ENCODE measurements at places on chromosomes 3 and 15. TPM values are rescaled to one million over a fixed set of nuclear protein-coding genes. Genes with fewer than 3 reads are reported as not detected.

P4HTM gene
- total RNA-seq: 31.4 TPM

KCNH8 gene
- 3.5 TPM for total RNA-seq

IFT122 gene
- total RNA-seq: 49.3 TPM

RAD51 gene
- 29.2 TPM for total RNA-seq

GLDN gene
- 1.7 TPM for total RNA-seq

ZIC1 gene
- 54.3 TPM for total RNA-seq

KLHL40 gene
- total RNA-seq: not detected

NR2F2 gene
- total RNA-seq: 150 TPM

AHSG gene
- not detected for total RNA-seq

KNG1 gene
- not detected for total RNA-seq

NOX5 gene
- not detected for total RNA-seq

GRCh38 chr3:62670351-62670750, 204.9 kb downstream of the CADPS start:
- H3K36me3 ChIP-seq: no peaks in the 10 kb centered on the region
- no peak for DNase-seq
- peaks cover 7% of the 10 kb centered on the region for H3K4me1 ChIP-seq
- no peak overlapping the region for H3K27ac ChIP-seq
- peaks cover 31% of the 10 kb centered on the region for H3K27me3 ChIP-seq
- H3K4me3 ChIP-seq: no peak overlapping the region

GRCh38 chr3:140117096-140117526, 182.1 kb downstream of the CLSTN2 start:
- peaks cover 57% of the 10 kb centered on the region for H3K4me1 ChIP-seq
- DNase-seq: peak; percentile 3
- H3K4me3 ChIP-seq: peak overlapping the region; percentile 11
- H3K27ac ChIP-seq: peak overlapping the region; percentile 51
- no peaks in the 10 kb centered on the region for H3K36me3 ChIP-seq

DNA sequence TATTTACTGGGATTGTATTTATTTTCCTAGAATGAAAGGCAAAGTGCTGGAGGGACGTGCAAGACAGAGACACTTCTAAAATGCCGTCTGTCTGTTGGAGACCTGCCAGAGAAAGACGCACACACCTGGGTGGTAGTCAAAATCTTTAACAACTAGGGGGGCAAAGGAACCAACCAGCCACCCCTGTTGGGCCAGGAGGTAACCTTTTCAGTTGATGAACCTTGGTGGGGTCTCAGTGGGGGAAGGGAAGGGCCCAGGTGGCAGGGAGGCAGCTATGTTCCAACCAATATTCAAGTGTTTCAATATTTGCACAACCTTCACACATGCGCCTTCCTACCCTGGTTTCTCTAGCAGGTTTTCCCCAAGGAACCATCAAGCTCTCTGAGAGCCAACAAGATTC, 99.0 kb downstream of the MEGF11 start:
- DNase-seq: no peak
- no peak overlapping the region for H3K27ac ChIP-seq
- H3K4me1 ChIP-seq: peaks cover 9% of the 10 kb centered on the region
- H3K36me3 ChIP-seq: no peaks in the 10 kb centered on the region
- peaks cover 12% of the 10 kb centered on the region for H3K27me3 ChIP-seq
- no peak overlapping the region for H3K4me3 ChIP-seq

- H3K36me3 ChIP-seq: no peaks in the 10 kb centered on the region
- no peak for DNase-seq
- no peaks in the 10 kb centered on the region for H3K4me1 ChIP-seq
- H3K4me3 ChIP-seq: no peak overlapping the region
- no peak overlapping the region for H3K27ac ChIP-seq
- peaks cover 2% of the 10 kb centered on the region for H3K27me3 ChIP-seq
Measured at GRCh38 chr15:55116636-55117035, 80.1 kb downstream of the RSL24D1 start.

DNA sequence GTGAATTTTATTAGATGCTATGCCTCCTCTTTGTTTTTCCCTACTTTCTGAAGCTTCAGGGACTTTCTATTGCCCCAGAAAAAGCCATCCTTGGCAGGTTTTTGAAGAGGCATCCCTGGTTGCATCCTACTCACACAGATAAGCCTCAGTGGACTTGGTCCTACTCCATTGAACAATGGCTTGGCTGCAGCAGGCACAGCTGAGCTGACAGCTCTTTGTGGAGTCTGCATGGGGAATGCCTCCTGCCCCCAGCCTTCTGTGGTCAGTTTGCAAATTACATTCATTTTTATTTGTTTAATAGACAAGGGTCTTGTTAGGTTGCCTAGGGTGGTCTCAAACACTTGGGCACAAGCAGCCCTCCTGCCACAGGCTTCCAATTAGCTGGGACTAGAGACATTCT, 69.7 kb downstream of the NPAP1 start:
- peaks cover 5% of the 10 kb centered on the region for H3K36me3 ChIP-seq
- no peak for DNase-seq

- no peak overlapping the region for H3K4me3 ChIP-seq
- H3K36me3 ChIP-seq: no peaks in the 10 kb centered on the region
- peaks cover 40% of the 10 kb centered on the region for H3K27me3 ChIP-seq
- no peak for DNase-seq
Measured at GRCh38 chr3:170421111-170421641, 2.5 kb downstream of the CLDN11 start.

DNA sequence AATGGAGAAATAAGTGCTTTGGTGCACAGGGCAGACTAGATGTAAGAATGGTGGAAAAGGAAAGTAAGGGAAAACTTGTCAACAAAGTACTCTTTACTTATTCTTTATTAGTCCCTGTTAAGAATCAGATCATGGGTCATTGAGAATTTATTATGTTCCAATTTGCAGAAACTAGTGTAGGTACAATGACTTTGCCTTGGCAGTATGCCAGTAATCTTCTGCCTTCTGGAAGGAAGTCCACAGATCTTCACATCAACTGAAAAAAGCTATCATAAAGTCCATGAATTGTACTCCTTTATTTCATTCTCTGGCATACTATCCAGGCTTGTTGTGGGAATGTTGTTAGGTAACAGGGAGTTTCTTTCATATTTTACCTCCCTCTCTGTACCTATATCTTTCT, 88.2 kb upstream of the FLNB start:
- H3K4me1 ChIP-seq: no peaks in the 10 kb centered on the region
- H3K27me3 ChIP-seq: no peaks in the 10 kb centered on the region
- no peak overlapping the region for H3K4me3 ChIP-seq
- peaks cover 5% of the 10 kb centered on the region for H3K36me3 ChIP-seq

DNA sequence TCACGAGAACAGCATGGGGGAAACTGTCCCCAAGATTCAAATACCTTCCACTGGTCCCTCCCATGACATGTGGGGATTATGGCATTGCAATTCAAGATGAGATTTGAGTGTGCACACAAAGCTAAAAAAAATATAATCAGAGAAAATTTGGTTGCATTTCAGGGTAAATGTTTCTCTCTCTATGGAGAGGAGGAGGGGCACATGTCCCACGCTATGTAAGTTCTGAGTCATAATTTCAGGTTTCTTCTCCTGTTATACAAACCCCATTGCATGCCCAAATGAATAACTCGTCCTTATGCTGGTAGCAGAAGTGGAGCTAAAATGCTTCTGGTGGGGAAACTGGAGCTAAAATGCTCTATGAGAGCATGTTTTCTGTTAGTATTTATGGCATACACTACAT, 209.7 kb upstream of the DCBLD2 start:
- H3K27ac ChIP-seq: no peak overlapping the region
- H3K36me3 ChIP-seq: no peaks in the 10 kb centered on the region

DNA sequence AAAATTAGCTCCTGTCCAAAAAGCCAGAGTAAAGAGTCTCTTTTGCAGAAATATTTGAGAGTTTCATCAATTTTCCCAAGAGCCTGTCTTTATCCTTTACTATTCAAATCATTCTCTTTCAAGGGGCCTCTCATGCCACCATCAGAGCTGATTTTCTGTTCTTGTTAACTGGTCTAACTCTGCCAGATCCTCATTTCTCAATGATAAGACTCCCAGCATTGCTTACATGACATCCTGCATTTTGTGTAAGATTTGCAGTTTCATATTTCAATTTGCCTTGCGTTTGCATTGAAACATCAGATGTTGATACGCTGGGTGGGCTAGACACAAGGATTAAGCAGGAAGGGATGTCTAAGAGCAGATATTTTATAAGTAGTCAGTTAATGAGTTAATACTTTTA, 228.7 kb downstream of the TBL1XR1 start:
- no peaks in the 10 kb centered on the region for H3K27me3 ChIP-seq
- no peaks in the 10 kb centered on the region for H3K4me1 ChIP-seq
- H3K27ac ChIP-seq: no peak overlapping the region
- no peaks in the 10 kb centered on the region for H3K36me3 ChIP-seq

Measured in neural crest cell (in vitro differentiated cells).